Lung (tissue), 17 donors: ENCODE measurements at places on chromosomes 5 and 9. TPM values are rescaled to one million over a fixed set of nuclear protein-coding genes. Genes with fewer than 3 reads are reported as not detected.

- no peak for DNase-seq
Measured at GRCh38 chr5:112919972-112920371, 2.1 kb downstream of the REEP5 start.

The C9orf85 gene
- 7.4 TPM for polyA plus RNA-seq

The LECT2 gene
- polyA plus RNA-seq, result not detected

GRCh38 chr9:1383899-1384455, 333.8 kb downstream of the DMRT2 start:
- DNase-seq, result no peak

DNA sequence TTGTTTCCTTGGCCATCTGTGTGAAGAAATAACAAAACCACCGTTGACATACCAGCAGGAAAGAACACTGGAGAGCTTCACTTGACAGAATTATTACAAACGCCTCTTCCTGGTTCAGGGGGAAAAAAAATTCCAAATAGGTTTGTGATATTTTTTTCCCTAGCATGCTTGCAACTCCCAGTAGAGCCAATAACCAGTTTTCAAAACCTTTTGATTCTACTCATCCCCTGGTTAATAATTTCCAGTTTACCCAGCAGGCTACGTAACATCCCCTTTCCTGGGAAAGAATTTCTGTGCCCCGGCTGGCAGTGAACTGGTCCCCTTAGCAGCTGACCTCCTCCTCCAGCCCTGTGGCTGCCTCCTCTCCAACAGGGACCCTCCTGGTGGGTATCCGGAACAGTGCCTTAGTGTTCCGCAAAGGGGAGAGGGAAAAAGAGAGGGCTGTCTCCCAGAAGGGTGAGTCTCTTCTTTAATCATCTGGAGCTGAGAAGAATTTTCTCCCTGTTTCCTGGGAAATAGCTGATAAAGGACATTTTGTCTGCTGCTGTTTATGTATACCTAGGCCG, 72.8 kb upstream of the BOD1 start:
- peak; percentile 36 for DNase-seq

- no peak for DNase-seq
Measured at GRCh38 chr5:79746642-79747569, 57.3 kb downstream of the CMYA5 start.

The POC5 gene
- 11.4 TPM for polyA plus RNA-seq

The IFNA13 gene
- not detected for polyA plus RNA-seq

The TAF11L4 gene
- polyA plus RNA-seq, result not detected

GRCh38 chr9:115202960-115203751, 85.2 kb upstream of the TNC start:
- DNase-seq, result peak; percentile 53

GRCh38 chr9:5817862-5818261, 15.1 kb downstream of the ERMP1 start:
- no peak for DNase-seq

DNA sequence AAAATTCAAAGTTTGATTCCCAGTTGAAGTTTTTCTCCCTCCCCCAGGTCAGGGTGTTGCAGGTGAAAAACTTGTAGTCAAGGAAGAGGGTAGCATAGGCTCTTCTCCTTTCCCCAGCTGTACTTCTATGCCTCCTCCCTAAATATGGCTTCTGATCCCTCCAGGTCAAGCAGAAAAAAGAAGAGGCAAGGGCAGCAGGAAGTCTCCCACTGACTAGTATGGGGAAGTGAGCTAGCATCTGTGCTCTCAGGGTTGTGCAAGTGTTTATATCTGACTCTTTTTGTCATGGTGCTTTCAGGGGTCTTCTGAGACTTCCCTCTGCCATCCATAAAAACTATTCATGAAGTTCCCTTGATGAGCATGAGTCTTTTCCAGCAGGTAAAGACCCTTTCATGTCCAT, 76.0 kb downstream of the ATPSCKMT start:
- DNase-seq, result no peak

DNA sequence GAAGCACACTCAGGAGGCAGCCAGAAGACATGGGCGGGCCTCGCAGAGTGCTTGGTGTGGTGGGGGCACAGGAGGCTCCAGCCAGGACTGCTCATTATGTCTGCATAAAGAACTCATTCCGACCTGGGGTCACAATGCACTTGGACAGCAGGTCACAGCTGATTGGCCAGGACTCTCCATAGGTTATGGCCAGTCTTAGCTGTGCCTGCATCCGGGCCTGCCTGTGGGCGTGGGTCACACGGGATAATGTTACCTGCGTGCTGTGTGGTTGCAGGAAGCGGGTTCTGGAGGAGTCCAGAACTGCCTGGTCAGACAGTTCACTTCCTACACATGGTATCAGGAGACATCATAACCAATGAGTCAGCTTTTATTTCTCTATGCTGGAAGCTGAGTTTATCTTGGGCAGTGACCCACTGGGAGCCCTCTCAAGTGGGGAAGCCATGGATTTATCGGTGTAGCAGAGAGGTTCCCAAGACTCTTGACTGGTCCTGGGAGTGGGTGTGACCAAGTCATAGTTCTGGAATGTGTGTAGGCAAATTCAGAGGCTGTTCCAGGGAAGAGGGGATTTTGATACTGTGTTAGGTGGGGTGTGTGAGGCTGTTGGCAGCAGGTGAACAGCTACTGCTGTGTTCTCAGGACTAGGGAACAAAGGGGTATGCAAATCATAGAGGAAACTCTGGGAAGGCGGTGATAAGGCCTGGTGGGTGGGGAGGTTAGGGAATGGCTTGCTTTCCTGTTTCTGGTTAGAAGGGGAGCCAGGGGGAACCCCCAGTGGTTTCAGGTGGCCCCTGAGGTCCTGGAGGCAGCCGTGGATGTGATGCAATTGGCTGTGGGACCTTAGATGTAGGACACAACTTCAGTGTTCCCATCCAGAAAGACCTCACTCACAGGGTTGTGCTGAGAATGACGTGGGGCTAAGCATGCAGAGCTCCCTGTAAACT, 51.3 kb downstream of the ARHGEF37 start:
- DNase-seq, result no peak

The CENPP gene
- polyA plus RNA-seq, result 1.2 TPM

- DNase-seq, result peak; percentile 57
Measured at GRCh38 chr9:135247227-135247930, 159.9 kb downstream of the OLFM1 start.

DNA sequence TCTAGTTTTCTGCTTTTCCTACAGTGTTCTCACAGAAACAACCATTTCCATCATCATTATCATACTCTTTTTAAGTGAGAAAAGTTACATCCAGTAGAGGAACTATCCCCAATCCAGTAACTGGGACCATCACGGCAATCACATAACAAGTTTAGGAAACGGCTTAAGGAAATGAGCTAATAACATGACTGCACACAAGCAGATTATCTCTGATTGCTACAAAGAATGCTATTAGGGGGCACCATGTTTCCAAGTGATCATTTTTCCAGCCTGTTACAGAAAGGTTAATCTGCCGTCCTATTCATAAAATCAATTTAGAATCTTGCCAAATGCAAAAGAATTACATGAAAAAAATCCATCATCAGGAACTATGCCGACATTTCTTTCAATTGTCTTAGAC, 94.6 kb downstream of the EFNA5 start:
- DNase-seq, result no peak

DNA sequence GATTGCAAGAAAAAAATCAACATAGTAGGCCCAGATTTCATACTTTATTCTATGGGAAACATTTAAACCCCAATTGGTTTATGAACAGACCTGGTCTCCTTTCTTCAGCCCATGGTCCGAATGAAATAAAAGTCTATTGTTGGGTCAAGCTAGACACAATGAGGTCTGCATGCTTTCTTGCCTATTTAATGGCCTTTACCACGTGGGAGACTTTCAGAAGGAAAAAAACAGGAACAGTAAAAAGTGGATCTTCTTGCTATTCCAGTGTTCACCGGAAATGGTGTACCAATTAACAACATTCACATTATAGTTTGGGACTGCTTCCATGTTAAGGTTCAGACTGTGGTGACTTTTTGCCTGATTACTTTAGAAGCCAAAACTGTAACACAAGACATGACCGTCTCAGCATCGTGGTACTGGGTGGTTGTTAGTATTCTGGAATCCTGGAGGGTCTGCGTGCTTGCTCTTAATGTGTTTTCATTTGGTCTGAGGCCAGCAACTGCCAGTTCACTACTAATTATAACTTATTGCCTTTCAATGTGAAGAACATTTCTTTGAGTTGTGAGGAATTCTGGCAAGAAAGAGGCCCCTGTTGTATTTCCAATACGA, 85.4 kb upstream of the PRRC1 start:
- DNase-seq, result no peak

DNA sequence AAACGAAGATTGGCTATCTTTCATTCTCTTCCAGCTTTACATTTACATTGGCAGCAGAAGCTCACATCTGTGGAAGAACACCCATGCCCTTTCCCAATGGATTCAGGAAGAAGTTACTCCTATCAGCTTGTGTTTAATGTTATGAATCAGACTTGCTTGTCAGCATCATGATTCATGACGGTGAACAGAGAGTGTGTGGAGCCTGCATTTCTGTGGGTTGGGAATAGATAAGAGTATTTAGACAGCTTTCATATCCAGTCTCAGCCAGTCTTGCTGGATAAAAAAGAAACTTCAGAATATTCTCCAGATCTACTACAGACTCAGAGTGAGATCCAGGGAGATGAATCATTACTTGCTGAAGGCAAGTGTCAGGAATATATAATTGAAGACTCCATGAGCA, 812.9 kb upstream of the ZNF608 start:
- peak; percentile 50 for DNase-seq

DNA sequence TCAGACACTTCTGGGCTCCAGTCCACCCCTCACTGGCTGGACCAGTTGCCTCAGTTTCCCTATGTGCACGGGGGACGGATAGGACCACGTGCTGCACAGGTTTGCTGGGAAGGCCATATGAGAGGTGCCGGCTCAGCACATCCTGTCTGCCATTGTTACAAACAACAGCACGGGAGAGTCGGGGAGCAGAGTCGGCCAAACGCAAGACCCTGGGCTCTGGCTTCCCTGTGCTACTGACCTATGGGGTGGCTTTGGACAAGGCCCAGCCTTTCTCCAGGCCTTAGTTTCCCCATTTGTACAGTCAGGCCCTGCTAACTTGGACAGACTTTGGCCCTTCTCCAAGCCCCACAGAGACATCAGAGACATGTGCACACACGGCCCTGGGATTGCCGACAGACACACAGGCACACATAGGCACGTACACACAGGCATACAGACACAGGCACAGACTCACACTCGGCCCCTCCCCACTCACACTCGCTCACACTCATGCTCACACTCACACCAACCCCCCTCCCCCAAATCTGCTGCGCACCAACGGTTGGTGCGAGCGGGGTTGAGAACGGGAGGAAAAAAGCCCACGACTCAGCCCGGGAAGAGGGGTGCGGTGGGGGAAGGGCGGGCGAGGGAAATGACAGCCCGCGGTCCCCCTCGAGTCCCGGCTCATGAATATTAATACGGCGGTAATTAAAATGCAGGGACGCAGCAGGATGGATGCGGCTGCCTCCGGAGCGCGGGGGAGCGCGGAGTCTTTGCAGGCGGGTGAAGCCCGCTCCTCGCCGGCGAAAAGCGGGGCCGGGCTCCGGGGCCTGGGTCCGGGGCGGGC, 133.0 kb downstream of the C9orf50 start:
- peak; percentile 82 for DNase-seq

DNA sequence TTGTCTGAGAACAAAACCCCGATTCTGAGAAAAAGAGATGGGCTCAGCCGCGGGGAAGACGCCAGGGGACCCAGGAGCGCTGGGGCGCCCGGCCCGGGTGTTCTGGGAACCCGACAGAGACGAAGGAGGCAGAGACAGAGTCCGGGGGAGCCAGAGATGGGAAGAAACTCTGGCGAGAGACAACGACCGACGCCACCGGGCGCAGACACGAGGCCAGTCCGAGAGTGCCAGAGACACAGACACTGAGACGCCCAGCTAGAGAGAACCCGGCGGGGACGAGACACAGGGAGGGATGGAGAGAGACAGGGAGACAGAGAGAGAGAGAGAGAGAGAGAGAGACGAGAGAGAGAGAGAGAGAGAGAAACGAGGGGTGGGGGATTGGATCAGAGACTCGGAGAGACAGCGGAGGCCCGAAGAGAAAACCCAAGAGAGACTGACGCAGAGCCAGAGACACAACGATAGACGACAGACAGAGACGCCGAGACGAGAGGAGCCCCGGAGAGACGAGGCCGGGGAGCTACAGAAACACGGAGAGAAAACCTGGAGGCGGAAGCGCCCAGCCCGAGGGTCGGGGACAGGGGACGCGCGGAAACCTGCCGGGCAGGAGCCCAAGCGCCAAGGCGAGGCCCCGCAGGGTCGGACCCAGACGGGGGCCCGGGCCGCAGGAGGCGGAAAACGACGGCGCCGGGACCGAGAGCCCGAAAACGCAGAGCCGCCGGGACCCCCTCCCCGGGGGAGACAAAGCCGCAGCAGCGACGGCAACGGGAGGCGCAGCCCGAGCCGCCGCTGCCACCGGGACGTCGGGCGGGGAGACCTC, 3.3 kb downstream of the NR5A1 start:
- no peak for DNase-seq

GRCh38 chr5:109803854-109804253, 114.1 kb downstream of the MAN2A1 start:
- no peak for DNase-seq

The SPATA31A3 gene
- polyA plus RNA-seq, result not detected
